A549 treated with dexamethasone at 1 μM for 4 hours (cell line): ENCODE measurements at places on chromosomes 12 and 14. TPM values are rescaled to one million over a fixed set of nuclear protein-coding genes. Genes with fewer than 3 reads are reported as not detected.

MSRB3 gene
- 21.9 to 28.1 TPM (median 24.9 TPM) in 5 replicates for total RNA-seq

TSPAN11 gene
- total RNA-seq, result 0.06 to 0.15 TPM (median 0.13 TPM) in 5 replicates

RERGL gene
- not detected in 5 replicates for total RNA-seq

ADAM21 gene
- 0.08 TPM in 1 of 5 replicates, not detected in the others for total RNA-seq

HHIPL1 gene
- 0.09 to 0.34 TPM (median 0.31 TPM) in 5 replicates for total RNA-seq

CEBPE gene
- not detected in 5 replicates for total RNA-seq

PPFIBP1 gene
- total RNA-seq, result 16.7 to 30.3 TPM (median 26.8 TPM) in 5 replicates

P2RX7 gene
- not detected in 5 replicates for total RNA-seq

FGF23 gene
- not detected in 5 replicates for total RNA-seq

KIF5A gene
- 0.12 to 0.27 TPM (median 0.20 TPM) in 5 replicates for total RNA-seq

SYNDIG1L gene
- not detected in 5 replicates for total RNA-seq

PARPBP gene
- total RNA-seq, result 18.2 to 21.0 TPM (median 18.8 TPM) in 5 replicates

KRT73 gene
- total RNA-seq, result not detected in 5 replicates

TNS2 gene
- 29.0 to 75.3 TPM (median 67.4 TPM) in 5 replicates for total RNA-seq

KRT82 gene
- not detected in 5 replicates for total RNA-seq

KLRC1 gene
- total RNA-seq, result not detected in 5 replicates

KLRC2 gene
- total RNA-seq, result 1.5 to 2.1 TPM (median 1.7 TPM) in 5 replicates

GPR65 gene
- not detected in 5 replicates for total RNA-seq

ESR2 gene
- 0.06 to 0.15 TPM (median 0.09 TPM) in 4 of 5 replicates, not detected in the other for total RNA-seq

STYK1 gene
- total RNA-seq, result 0.11 to 0.51 TPM (median 0.20 TPM) in 5 replicates

PRIMA1 gene
- 0.47 to 0.64 TPM (median 0.62 TPM) in 5 replicates for total RNA-seq

C12orf60 gene
- 1.3 to 2.1 TPM (median 1.5 TPM) in 5 replicates for total RNA-seq

CD163 gene
- 0.06 to 0.21 TPM (median 0.13 TPM) in 4 of 5 replicates, not detected in the other for total RNA-seq

CLEC9A gene
- not detected in 5 replicates for total RNA-seq

TMEM263 gene
- total RNA-seq, result 24.8 to 31.8 TPM (median 30.7 TPM) in 5 replicates

MSI1 gene
- total RNA-seq, result 0.99 to 1.9 TPM (median 1.2 TPM) in 5 replicates

CPSF2 gene
- 37.0 to 50.0 TPM (median 46.4 TPM) in 5 replicates for total RNA-seq

PIANP gene
- 0.56 to 1.0 TPM (median 0.96 TPM) in 5 replicates for total RNA-seq

FOXA1 gene
- 4.2 to 7.4 TPM (median 6.5 TPM) in 5 replicates for total RNA-seq

TRIP11 gene
- 5.3 to 12.4 TPM (median 10.4 TPM) in 5 replicates for total RNA-seq

C1QL4 gene
- 5.1 to 7.5 TPM (median 6.3 TPM) in 5 replicates for total RNA-seq

INSM2 gene
- 0.02 to 0.05 TPM (median 0.04 TPM) in 5 replicates for total RNA-seq

KLRD1 gene
- not detected in 5 replicates for total RNA-seq

LMNTD1 gene
- 0.15 TPM in 1 of 5 replicates, not detected in the others for total RNA-seq

RASSF9 gene
- total RNA-seq, result 1.2 to 2.0 TPM (median 1.4 TPM) in 5 replicates

CCDC197 gene
- not detected in 5 replicates for total RNA-seq

CELA1 gene
- total RNA-seq, result not detected in 5 replicates

KRT72 gene
- total RNA-seq, result not detected in 5 replicates

OASL gene
- 1.2 to 2.6 TPM (median 2.1 TPM) in 5 replicates for total RNA-seq

ABHD12B gene
- total RNA-seq, result not detected in 5 replicates

DDX23 gene
- 67.5 to 84.0 TPM (median 80.1 TPM) in 5 replicates for total RNA-seq

SLC2A3 gene
- 7.2 to 9.9 TPM (median 9.3 TPM) in 5 replicates for total RNA-seq

PYGL gene
- total RNA-seq, result 141 to 181 TPM (median 174 TPM) in 5 replicates

IQSEC3 gene
- total RNA-seq, result 0.01 to 0.11 TPM (median 0.02 TPM) in 5 replicates

GARIN6 gene
- total RNA-seq, result not detected in 5 replicates

PLEK2 gene
- 15.0 to 25.3 TPM (median 16.8 TPM) in 5 replicates for total RNA-seq

PFKM gene
- 22.3 to 24.0 TPM (median 23.5 TPM) in 5 replicates for total RNA-seq

TTC6 gene
- 0.27 to 0.52 TPM (median 0.45 TPM) in 5 replicates for total RNA-seq

KCNK13 gene
- 0.09 to 0.18 TPM (median 0.15 TPM) in 5 replicates for total RNA-seq

B4GALNT1 gene
- 26.3 to 45.0 TPM (median 42.0 TPM) in 5 replicates for total RNA-seq

HOXC12 gene
- 0.02 to 0.05 TPM (median 0.03 TPM) in 3 of 5 replicates, not detected in the others for total RNA-seq
